ENCODE measurements at places on chromosomes 4 and X.

- DNase-seq = no peak
Measured at GRCh38 chr4:143700416-143701352, at the start of gene FREM3. Gene FREM3, minus strand, starts transcription at chr4:143700675. Its CDS starts 0 bp downstream, at chr4:143700675.

GRCh38 chr4:4866866-4867374 is 7.5 kb downstream of the MSX1 start:
- no peak for DNase-seq

- DNase-seq = no peak
Measured at GRCh38 chrX:9862953-9863352, 76.7 kb downstream of the SHROOM2 start.

GRCh38 chrX:108090491-108091263 is 665 bp downstream of the PSMD10 start:
- DNase-seq = no peak

DNA sequence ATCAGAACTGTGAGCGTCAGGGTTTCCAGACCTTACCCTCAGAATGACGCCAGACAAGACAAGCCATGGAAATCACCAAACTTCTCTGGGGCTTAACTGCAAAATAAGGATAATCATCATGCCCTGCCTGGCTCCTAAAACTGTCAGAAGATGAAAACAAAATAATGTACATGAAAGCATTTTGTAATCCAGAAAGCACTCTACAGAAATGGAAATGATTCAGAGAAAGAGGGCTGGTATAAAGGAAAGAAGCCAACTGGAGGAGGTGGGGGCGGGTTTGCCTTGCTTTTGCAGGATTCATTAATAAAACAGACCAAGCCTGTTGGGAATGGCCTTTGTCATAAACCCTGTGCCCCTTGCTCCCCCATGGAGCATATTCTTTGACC is 47.3 kb downstream of the SEPSECS start:
- no peak for DNase-seq

- no peak for DNase-seq
Measured at GRCh38 chr4:53937327-53937726, 127.1 kb downstream of the CHIC2 start.

- DNase-seq = no peak
Measured at GRCh38 chr4:38177641-38178391, 217.6 kb downstream of the PTTG2 start.

DNA sequence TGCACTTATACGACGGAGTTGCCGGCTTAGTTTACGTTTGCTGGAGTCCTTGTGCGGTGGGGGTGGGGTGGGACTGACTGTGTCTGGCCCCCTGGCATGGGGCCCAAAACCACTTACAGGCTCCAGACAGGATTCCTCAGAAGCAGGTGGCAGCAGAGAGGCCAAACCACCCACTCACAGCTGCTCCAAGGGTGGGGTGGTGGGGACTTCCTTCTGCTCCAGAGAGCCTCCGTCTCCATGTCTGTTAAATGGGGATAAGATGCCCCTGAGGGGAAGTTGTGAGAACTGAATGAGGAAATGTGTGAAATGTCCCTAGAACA is 36.7 kb downstream of the PSAPL1 start:
- no peak for DNase-seq

DNA sequence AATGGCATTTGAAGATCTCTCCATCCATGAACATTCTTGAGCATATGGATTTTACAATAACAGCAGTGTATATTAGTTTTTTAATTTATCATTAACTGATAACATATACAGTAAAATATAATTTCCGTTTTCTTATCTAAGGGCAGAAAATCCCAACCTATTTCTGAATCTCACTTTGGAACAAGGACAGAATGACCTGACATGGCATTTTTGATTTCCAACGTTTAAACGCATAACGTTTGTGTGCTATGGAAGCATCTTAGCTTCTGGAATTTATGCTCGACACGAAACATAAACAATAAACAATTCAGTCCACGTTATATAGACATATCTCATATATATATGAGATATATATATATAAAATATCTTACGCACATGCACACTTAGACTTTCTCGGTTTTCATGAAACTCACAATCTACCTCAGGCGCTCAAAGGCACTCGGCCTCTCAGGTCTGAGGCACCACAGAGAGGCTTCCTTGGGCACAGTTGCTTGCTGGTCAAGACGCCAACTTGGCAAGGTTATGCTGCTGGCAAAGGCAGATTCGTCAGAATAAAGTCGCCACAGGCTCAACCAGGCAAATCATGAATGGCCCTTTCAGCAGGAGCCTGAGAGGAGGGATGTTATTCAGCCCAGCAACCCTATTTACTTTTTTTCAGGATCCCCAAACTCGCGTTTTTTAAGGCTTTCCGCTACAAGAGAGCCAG is 1.0 kb upstream of the UGT8 start:
- DNase-seq = no peak

DNA sequence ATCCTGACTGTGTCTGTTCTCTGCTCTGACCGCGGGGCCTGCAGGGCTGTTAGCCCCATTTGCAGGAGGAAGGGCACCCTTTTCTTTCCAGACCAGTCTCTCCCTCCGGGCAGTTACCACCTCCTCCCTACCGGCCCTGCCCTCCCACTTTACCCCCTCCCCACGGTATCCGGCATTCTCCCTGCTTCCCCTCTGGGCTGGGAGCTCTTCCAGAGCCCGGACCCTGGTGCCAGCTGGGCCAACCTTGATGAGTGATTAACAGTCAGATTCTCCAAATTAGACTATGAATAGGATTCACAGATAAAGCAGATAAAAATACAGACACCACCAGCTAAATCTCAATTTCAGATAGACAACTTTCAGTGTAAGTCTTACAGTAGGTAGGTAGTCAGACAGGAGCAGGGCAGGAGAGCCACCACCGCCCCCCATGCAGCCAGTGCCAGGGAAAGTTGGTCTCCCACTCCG is 23.4 kb upstream of the WFS1 start:
- no peak for DNase-seq

GRCh38 chrX:129478516-129478915 is 44.8 kb downstream of the SMARCA1 start:
- DNase-seq = no peak

DNA sequence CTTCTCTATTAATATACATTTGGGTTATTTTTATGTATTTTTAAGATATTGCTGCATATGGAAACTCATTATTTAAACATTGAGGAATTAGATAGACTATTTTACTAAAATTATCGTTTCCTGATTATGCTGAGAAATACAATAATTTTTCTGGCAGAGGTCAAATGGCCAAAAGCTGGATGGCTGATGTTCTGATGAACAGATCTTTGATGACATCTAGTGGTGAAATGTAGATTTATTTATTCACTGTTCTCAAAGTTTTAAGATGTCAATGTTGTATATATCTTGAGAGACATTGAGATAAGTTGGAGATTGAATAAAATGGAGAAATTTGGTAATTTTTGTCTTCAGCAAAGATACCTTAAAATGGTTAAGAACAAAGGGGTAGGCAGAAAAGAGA is 96.2 kb downstream of the UGT8 start:
- no peak for DNase-seq

DNA sequence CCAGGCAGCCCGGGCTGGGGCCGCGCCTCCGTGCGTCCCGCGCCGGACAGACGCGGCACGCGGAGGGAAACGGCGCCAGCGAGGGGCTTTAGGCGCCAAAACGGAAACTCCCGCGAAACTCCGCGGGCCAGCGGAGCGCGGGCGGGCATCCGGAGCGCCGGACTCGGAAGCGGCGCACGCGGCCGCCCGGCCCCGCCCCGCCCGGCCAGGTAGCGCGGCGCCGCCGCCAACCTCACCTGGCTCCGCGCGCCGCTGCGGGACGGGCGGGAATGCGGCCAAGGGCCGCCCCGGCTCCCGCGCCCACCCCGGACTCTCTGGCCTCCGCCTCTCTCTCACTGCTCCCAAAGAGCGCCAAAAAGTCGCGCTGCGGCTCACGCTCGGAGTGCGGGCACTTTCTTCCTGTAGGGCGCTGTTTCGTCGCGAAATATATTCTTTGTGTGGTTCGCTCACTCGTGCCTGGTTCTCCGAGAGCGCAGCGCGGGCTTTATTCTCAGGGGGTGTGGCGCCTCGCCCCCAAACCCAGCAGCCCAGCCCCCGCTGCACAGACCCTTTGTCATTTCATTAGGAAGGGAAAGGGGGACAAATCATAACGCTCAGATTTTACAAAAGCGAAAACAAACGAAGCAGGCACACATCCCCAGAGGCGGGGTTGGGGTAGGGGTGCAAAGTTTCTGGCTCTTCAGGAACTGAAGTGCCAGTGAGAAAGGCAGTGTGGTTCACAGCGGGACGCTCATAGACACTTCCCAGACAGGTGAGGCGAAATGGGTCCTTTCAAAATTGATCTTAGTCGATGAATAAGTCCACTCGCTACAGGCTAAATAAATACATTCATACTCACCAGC is 961 bp upstream of the MBNL3 start:
- peak; percentile 7 for DNase-seq

- no peak for DNase-seq
Measured at GRCh38 chr4:145736241-145736831, 56.4 kb downstream of the C4orf51 start.

GRCh38 chr4:38024206-38024509 is 64.0 kb downstream of the PTTG2 start:
- no peak for DNase-seq

- DNase-seq = no peak
Measured at GRCh38 chr4:44071959-44072955, 376.4 kb downstream of the KCTD8 start.

GRCh38 chrX:11698702-11699101 is 33.0 kb upstream of the ARHGAP6 start:
- no peak for DNase-seq

DNA sequence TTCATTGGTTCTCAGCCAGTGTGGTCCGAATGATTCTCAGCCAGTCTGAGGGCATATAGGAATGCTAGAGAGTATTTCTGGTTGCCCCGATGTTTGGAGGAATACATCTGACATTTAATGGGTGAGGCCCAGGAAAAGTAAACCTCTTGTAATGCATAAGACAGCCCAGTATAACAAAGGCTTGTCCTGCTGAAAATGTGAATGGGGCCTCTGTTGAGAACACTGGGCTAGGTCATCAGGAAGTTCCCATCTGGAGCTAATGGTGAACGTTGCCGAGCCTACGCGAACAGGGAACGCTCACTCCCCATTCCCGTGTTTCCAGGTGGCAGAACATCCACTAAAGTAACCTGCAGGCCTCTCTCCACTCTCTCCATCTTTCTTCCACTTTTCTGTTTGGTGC is 132.0 kb upstream of the CLNK start:
- DNase-seq = no peak

DNA sequence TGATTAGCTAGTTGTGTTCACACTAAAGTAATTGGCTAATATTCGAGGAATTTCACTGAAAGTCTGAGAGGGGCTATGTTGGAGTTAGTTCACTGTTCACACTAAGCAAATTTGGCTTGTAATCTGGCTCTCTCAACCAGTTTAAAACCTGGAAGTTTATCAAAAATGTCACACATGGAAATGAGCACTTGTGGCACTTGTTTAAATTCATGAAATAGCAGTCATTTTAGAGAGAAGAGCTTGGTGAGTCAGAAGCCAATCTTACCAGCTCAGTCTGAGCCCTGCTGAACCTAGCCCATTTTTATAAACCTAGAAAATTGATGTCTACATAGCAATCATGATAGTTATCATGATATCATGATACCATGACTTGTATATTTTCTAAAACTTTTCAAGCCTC is 90.7 kb upstream of the JADE1 start:
- DNase-seq = no peak

GRCh38 chrX:44952329-44953027 is 79.5 kb downstream of the KDM6A start:
- DNase-seq = no peak

DNA sequence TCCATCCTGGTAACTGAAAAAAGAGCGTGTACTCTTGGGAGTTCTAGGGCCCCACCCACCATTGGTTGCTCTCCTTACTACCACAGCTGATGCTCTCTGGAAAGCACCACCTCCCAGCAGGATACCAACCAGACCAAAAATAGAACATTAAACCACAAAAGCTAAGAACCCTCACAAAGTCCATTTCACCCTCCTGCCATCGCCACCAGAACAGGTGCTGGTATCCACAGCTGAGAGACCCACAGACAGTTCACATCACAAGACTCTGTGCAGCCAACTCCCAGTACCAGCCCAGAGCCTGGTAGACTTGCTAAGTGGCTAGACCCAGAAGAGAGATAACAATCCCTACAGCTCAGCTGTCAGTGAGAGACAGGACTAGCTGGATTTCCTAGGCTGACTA is 240.6 kb downstream of the PABPC4L start:
- DNase-seq = no peak

- DNase-seq = no peak
Measured at GRCh38 chrX:49189606-49190005, 3.4 kb upstream of the PRICKLE3 start.

GRCh38 chr4:163111588-163111987 is 55.1 kb downstream of the NAF1 start:
- no peak for DNase-seq

DNA sequence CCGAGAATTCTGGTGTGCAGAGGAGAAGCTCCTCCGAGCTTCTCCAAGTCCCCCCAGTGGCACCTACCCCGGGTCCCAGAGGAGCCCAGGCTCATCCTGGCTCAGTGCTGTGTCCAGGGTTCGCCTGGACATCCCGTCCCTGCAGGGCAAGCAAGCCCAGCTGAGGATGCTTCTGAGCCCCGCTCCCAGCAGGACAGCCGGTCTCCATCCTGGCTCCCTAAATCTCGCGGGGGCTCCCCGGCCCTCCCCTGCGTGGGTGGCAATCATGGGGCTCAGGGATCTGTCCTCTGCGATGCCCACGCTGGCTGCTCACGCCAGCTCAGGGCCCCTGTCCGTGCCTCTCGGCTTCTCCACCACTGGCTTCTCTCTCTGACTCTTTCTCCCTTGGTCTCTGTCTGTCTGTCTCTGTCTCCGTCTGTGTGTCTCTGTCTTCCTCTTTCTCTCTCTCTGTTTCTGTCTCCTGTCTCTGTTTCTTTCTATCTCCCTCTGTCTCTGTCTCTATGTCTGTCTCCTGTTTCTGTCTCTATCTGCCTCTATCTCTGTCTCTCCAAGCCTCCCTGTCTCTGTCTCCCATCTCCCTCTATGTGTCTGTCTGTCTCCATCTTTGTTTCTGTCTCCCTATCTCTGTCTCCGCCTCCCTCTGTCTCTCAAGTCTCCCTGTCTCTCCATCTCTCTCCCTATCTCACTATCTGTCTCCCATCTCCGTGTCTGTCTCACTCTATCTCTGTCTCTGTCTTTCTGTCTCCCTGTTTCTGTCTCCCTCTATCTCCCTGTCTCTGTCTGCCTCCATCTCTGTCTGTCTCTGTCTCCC is 27.8 kb upstream of the SLC25A6 start:
- DNase-seq = no peak

DNA sequence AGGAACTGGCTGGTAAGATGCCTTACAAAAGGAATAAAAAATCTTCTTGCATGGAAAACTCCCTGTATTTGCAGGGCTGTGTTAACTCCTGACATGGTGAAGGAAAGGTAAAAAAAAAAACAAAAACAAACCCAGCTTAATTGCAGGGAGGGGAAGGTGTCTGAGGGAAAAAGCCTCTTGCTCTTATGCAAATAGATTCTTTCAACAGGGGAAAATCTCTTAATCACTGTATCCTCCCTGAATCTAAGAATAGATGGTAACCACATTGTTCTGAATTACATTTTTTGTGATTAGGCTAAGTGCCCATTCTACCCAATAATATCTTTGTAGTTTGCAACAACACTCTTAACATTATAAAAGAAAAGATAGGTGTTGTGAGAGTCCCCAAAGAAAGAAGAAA is 172.6 kb downstream of the RBM46 start:
- no peak for DNase-seq

- DNase-seq = no peak
Measured at GRCh38 chrX:109535578-109535977, 1.1 kb upstream of the NXT2 start.

Measured in stimulated activated CD8-positive, alpha-beta memory T cell treated with anti-CD3 and anti-CD28 coated beads, Interleukin-4, amount 100 ng/mL, for 4 hours (primary cell).